SIG-M5 (cell line): ENCODE measurements at places on chromosomes 11 and 22.

DNA sequence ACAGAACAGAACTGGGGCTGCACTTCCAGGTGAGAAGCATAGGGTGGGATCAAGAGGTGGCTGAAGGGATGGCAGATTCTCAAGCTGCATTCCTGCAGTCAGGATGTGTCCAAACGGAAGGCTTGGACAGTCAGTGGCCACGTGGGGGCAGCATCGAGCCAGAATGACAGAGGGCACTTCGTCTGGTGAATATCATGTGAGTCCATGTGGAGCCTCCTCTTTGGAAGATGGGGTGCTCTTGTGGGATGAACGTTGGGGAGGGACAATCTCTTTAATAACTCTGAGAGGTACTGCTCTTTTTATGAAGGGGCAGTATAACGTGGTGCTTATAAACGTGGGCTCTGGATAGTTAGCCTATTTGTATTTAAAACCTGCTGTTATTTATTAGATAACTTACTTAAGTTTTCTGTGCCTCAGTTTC, 154.9 kb upstream of the NAV2 start:
- DNase-seq, result no peak

- no peak for DNase-seq
Measured at GRCh38 chr11:123107945-123108495, 46.1 kb upstream of the HSPA8 start.

GRCh38 chr22:20589614-20590476, 82.4 kb downstream of the MED15 start:
- DNase-seq, result no peak

DNA sequence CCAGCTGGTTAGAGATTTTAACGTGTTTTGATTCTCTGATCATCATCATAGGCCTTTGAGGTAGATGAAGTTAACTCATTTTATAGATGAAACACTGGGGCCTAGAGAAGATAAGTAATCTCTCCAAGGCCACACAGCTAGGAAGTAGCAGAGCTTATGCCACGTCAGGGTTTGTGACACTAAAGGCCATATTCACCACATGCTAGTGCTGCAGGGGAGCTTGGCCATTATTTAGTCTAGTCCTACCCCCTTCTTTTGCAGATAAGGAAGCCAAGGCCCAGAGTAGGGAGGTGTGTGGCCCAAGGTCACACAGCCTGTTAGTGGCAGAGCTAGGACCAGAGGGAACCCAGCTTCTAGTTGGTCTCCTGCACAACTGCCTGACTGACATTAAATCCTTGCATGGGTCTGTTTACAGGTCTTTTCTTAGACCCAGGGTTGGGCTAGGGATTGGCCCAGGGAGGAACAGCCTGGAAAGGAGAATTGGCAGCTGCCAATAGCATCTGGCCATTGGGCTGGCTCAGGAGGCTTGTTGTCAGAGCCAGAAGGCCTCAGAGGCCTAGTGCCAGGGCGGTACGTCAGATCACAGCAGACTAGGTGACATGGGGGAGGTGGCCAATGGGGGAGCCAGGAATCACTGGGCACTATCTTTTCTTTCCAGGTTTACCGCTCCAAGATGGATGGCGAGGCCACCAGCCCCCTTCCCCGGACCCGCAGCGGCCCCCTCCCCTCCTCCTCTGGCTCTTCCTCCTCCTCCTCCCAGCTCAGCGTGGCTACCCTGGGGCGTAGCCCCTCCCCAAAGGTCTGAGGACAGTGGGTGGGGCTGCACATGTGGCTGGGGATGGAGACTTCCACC, 36.0 kb downstream of the PHLDB1 start:
- no peak for DNase-seq

DNA sequence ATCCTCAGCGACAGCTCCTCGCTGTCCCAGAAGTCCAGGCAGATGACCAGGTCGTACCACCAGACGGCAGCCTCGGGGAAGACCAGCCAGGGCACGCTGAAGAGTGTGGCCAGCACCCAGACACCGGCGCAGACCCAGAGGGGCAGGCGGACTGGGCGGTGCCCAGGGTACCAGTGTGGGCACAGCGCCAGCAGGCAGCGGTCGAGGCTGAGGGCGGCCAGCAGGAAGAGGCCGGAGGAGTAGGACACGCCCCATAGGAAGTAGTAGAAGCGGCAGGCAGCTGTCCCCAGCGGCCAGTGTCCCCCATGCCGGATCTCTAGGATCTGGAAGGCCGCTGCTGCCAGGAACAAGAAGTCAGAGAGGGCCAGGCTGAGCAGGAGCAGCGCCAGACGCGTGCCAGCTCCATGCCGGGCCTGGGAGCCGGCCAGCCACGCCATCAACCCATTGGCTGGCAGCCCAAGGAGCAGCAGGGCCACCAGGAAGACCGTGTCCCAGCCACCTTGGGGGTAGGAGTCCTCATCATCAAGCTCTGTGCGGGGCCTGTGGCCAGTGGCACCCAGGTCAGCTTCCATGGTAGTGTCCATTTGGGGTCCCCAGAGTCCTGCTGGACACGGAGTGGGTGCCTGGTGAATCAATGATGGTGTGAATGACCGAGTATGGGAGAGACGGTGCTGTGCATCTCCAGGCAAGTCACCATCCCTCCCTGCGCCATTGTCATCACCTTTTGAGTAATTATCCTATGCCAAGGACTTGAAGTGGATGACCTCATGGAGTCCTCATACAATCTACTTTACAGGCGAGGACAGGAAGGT, at the start of gene GPR152:
GPR152 (minus strand) TSS at position 589 of the 812 bp plus-strand sequence; CDS start at position 584, 5 bp downstream.
- DNase-seq, result no peak

DNA sequence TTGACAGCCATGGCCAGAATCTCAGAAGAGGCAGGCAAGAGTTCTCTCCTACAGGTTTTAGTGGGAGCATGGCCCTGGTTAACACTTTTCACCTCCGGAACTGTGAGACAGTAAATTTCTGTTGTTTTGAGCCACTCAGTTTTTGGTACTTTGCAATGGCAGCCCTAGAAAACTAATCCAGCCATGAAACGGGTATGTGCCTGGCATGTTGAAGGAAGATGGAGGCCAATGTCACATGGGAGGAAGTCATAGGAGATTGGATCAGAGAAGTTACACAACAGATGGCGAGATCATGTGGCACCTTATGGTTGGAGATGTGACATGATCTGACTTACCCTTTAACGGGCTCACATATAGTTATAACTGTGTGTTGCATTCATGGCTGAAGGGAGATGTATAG, 63.2 kb upstream of the EED start:
- no peak for DNase-seq

DNA sequence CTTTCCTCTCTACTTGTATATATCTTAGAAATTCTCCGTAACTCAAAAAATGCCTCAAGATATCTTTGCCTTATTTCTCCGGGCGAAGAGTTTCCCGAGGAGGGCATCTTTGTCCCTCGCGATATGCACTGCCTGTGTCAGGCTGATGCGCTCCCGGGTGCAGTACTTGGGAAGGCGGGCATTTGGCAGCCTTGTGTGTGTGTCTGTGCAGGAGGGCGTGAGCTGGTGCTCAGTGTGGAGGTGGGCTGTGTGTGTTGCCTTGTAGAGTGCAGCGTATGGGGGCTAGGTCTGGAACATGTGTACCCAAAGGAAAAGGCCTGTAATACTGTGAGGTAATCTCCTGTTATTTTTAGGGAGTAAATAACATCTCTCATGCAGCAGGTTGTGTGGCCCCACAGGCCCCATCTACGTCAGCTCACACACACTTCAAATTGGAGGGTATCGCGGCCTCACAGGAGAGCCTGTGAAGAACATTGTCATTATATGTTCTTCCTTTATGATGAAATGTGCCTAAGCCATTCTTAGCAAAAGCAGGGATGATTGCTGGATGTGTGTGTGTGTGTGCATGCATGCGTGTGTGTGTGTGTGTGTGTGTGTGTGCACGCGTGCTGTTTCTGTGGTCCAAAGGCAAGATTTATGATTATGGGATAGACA, 77.5 kb downstream of the KCNJ1 start:
- no peak for DNase-seq

- no peak for DNase-seq
Measured at GRCh38 chr11:22466351-22466750, 128.2 kb downstream of the SLC17A6 start.

- no peak for DNase-seq
Measured at GRCh38 chr11:117979481-117980211, 6.5 kb upstream of the IL10RA start.

GRCh38 chr22:46001426-46002106, 24.6 kb upstream of the WNT7B start:
- no peak for DNase-seq

- DNase-seq, result no peak
Measured at GRCh38 chr11:44968510-44968909, 17.8 kb upstream of the TP53I11 start.

- no peak for DNase-seq
Measured at GRCh38 chr11:33419924-33420323, 162.7 kb downstream of the HIPK3 start.

DNA sequence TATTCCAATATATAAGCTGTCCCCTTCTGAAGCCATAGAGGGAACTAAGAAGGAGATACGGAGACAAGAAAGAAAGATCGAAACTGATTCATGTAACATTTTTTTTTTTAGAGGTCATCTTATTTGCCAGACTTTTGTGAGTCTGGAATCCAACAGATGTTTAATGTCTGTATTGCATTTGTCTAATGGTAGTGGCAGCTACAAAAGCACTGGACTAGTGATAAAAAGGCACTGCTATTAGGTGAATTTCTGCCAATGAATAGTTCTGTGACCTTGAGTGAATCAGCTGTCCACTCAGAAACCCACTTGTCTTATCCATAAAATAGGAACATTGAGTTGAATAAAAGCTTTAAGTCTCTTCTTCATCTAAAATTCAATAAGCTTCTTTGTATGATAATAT, 25.8 kb upstream of the LUZP2 start:
- no peak for DNase-seq

- DNase-seq, result no peak
Measured at GRCh38 chr22:40050258-40050657, 55.5 kb downstream of the FAM83F start.

DNA sequence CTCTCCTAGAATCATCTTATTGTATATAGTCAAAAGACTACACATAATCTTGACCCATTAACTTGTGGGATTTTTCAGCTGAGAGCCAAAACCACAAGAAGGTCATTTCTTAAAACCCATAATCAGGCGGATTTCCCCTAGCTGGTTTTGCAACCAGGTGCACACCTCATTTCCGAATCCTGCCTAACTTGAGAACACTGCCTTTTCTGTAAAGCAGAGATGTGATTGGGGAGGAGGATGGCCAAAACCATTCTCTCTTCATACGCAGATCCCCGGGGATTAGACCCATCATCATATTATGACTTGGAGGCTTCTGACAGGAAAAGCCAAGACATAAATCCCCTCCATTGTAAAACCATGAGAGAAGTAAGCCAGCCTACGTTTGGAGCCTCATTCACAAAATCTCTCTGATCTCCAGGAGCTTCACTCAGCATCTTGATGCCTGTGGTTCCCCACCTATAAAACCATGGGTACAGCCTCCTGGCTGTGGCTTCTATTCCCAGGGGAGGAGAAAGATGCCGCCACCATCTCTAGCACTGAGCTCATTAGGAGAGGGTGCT, 191.3 kb downstream of the KIF18A start:
- no peak for DNase-seq

- no peak for DNase-seq
Measured at GRCh38 chr22:23899042-23899745, 5.0 kb downstream of the MIF start.

DNA sequence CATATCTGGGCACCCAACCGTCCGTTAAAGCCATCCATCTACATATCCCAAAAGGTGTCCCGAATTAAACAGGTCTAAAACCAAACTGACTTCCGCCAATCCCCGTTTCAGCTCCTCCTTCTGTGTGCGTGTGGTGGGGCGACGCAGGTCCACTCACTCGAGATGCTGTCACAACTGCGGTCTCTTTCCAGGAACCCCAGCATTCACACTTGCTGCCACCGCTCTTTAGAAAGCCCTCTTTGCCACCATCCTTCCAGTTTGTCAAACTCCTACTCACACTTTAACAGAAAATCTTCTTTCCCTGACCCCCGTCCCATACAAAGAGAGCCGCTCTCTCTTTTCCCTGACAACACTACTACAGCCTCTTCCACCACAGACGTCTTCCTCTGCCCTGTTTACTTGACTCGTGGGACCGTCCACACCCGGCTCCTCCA, 467 bp downstream of the ESS2 start:
- no peak for DNase-seq

GRCh38 chr22:19631899-19632667, 82.2 kb upstream of the SEPTIN5 start:
- DNase-seq, result no peak

GRCh38 chr11:80831374-80831773, 1390.5 kb upstream of the TENM4 start:
- DNase-seq, result no peak

DNA sequence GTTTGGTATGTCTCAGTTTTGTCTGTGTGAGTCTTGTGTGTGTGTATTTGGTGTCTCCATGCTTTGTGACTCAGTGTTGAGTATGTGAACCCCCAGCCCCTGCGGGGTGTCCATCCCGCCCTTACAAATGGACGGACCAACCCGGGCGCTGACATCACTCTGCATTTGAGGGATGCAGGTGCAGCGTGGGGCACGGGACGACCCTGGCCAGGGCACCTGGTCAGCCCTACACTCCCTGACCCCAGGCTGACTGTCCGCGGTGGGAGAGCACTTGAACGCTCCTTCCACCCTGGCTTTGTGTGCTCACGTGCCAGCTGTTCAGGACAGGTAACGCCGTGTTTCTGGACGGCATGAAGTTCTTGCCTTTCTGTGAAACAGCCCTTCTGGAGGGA, 369.0 kb downstream of the BRD1 start:
- DNase-seq, result no peak

DNA sequence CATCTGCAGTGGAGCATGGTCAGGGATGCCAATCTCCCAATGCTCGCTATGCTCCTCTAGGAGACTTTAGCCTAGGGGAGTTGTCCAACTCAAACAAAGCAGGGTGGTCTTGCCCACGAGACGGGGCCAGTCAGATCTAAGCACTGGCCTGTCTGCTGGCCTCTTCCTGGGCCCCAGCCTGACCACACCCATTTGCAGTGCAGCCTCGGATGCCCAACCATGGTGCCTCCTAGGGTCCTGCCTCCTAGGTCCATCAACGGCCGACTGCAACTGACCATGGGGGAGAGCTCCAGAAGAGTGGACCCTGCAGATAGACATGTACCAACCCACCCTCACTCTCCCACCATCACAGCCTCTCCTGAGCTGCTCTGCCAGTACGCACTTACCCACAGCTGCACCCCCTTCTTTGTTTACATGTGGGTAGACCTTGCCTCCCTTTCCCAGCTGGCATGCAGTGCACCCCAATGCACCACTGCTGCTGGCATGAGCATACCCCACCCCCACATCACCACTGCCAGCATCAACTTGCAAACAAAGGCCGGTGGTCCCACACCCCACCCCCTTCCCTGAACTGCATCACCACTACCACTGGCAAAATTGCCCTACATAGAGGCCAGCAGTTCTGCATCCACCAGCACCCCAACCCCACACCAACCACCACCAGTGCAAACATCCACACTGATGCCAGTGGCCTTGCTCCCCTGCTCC, 27.6 kb upstream of the ARL14EP start:
- no peak for DNase-seq

GRCh38 chr11:77558380-77558779, 31.4 kb upstream of the AQP11 start:
- DNase-seq, result no peak

- DNase-seq, result no peak
Measured at GRCh38 chr11:13051257-13051656, 42.1 kb downstream of the RASSF10 start.
